ENCODE measurements at places on chromosomes 5 and 9.
A peak's percentile ranks its signal among the peaks of the same experiment; 100 is the strongest.

- peak; percentile 44 for DNase-seq
These were observed 2.6 kb downstream of the STRBP start for GRCh38 chr9:123265833-123266232.

DNA sequence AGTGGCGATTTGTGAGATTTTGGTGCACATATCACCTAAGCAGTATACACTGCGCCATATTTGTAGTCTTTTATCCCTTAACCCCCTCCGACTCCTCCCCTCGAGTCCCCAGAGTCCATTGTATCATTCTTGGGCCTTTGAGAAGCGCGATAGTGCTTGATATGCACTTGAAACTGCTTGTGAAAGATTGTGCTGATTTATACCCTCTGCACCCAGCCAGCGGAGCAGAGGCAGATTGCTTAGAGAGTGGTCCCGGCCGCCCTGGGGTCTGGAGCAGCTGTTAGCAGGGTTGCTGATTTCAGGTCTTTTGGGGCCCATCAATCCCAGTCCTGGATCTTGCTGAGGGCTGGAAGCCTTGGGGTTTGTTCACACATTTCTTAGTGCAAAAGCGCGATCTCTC lies 13.0 kb upstream of the FAM240B start:
- DNase-seq, result no peak

DNA sequence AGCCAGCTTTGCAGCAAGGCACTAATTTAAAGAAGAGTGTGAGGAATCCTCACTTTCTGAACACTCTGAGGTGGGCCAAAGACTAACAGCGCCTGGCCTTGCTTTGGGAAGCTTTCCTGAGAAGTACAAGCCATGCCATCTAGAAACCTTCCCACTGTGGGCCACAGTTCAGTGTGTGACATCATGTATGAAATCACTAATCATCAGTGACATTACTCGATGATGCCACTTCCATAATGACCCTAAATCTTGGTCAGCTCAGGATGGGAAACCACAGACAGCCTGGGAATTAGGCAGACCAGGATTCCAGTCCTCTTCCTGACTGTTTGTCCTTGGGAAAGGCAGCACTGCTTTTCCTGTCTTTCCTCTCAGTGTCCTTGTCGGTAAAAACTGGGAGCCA lies 54.2 kb upstream of the HSPA9 start:
- no peak for DNase-seq

DNA sequence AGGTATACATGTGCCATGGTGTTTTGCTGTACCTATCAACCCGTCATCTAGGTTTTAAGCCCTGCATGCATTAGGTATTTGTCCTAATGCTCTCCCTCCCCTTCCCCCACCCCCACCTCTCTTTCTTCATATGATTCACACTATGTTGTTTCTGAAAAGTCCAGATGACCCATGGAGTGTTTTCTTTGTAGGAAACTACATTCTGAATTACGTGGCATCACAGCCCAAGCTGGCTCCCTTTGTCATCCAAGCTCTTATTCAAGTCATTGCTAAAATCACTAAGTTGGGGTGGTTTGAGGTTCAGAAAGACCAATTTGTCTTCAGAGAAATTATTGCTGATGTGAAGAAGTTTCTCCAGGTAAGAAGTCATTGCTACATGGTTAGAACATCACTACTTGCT lies 30.4 kb downstream of the RANBP17 start:
- no peak for DNase-seq

DNA sequence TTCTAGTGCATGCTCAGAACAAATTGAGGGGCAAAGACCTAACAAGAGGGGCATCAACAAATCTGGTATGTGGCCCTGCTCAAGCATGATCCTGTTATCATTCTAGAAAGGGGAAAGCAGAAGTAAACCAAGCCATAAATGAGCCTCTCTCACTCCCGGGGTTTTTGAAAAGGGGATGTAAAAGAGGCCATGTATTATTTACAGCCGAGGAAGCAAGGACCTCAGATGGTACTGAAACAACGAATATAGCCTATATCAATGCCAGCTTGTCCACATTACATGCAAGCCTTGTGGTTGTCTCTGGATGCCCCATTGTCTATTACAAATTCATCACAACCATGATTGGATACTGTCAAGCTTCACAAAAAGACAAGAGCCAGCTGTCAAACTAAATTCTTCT lies 211.3 kb downstream of the DCP2 start:
- DNase-seq, result no peak

- DNase-seq, result no peak
These were observed 162.1 kb downstream of the CWC27 start for GRCh38 chr5:64930672-64931318.

DNA sequence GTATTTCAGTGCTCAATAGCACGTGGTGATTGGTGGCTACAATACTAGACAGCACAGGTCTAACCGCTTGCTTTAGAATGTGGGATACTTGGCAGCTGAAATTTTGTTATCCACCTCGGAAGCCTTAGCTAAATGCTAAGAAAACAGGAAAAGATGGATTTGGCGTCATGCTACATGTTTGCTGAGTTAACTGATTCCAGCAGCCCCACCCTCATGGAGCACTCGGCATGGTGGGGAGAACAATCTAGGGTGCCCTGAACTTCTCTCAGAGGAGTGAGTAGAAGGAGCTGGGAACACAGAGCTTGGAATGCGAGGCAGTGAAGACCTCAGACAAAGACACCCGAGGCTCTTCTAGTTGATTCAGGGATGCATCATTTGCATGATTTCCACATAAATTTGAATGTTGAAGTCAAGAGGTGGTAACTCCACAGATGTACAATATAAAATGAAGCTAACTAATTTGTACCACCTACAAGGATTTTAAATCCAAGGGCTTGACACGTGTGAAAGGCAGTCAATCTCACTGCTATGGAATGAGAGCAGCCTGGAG lies 145.1 kb upstream of the FSTL4 start:
- no peak for DNase-seq

DNA sequence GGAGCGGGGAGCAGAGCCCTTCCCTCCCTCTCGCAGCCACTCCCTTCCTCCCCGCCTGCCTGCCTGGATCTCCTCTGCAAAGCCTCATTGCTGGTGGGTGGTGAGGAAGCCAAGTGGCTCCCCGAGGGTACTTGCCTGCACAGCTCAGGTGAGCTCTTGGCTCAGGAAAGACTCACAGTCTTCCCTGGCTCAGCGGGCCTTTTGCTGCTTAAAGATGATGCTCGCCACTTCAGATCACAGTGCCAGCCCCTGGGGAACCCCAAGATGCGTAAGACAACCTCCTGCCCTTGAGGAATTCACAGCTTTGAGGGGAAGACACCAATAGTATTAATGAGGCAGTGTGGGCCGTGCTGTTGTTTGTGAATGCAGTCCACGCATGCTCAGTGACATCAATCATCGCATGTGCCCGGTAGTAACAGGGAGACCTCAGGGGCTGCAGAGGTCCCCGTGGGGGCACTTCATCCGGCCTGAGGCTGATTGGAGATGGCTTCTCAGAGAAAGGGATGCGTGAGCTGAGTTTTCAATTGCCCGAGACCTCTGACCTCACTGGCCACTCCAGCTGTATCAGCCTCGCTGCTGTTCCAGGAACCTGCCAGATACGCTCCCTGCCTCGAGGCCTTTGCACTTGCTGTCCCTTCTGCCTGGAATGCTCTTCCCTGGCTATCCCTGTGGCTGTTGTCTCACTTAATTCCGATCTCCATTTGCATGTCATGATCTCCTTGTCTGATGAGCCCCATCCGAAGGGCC lies 36.8 kb downstream of the ERGIC1 start:
- DNase-seq, result no peak

GRCh38 chr5:69491838-69492390 lies 676 bp upstream of the OCLN start:
- no peak for DNase-seq

DNA sequence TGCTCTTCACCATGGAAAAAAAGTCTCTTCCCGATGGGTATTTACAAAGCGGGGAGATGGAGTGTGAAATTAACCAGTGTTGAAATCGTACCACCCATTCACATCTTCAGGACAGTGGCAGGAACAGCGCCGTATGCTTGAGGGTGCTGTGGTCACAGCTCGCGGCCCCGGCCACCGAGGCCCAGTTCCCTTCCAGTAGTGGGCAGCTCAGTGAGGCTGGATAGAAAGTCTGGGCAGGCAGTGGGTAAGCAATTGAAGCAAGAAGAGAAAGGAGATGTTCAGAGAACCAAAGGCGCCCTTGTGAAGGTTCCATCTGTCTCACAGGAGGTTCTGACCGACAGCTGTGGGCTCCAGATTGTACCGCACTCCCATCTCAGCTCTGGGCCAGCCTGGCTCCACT lies 59.1 kb downstream of the SECISBP2 start:
- no peak for DNase-seq

GRCh38 chr5:56900858-56901578 lies 8.4 kb upstream of the SETD9 start:
- peak; percentile 24 for DNase-seq

- no peak for DNase-seq
These were observed 72.2 kb downstream of the PRDM9 start for GRCh38 chr5:23579566-23579965.

GRCh38 chr5:150505816-150506215 lies 2.1 kb upstream of the NDST1 start:
- no peak for DNase-seq

DNA sequence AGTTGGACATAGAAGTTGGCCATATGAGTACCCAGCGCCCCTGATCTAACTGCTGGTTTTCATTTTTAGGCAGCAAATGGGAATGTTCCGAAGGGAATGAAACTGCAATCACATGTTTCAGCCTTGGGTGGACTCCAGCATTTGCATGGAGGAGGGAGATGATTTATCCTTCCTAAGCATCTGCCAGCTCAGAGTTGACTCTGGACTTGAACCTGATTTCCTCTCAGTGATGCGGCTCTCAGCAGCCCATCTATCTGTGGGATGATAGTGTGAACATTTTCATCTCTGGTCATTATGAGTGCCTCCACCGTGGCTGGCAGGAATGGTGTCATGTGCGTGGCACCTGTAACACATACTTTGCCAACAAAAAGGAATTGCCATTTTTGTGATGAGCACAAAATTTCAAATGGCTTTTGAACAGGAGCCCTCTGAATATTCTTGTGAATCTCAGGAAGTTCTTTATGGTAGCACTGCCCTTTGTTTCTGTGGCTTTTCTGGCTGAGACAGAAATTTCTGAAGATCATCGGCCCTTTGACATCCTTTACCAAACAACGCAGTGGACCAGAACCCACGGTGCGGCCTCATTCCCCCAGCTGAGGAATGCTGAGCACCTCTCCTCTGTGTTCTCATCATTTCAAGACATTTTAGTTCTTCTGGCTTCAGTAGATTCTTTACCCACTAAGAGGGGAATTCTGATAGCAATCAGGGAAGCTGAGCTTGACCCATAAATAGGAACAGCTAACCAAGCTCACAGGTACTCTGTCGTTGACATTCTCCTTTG lies 28.5 kb downstream of the FUBP3 start:
- no peak for DNase-seq

GRCh38 chr5:146529984-146530383 lies 14.0 kb upstream of the GPR151 start:
- DNase-seq, result no peak

DNA sequence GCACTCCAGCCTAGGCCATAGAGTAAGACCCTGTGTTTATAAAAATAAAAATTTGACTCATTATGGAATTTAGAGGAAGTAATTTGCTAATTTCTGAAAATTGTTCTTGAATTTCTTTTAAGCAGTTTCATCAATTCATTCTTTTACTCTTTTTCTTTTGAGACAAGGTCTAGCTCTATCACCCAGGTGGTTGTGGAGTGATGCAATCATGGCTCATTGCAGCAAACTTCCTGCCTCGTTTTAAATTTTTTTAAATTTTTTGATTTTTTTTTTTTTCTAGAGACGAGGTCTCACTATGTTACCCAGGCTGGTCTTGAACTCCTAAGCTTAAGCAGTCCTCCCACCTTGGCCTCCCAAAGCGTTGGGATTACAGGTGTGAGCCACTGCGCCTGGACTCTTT lies 3.1 kb upstream of the CAMLG start:
- DNase-seq, result no peak
